ENCODE measurements at places on chromosomes 4 and X. TPM values are rescaled to one million over a fixed set of nuclear protein-coding genes. Genes with fewer than 3 reads are reported as not detected.

DNA sequence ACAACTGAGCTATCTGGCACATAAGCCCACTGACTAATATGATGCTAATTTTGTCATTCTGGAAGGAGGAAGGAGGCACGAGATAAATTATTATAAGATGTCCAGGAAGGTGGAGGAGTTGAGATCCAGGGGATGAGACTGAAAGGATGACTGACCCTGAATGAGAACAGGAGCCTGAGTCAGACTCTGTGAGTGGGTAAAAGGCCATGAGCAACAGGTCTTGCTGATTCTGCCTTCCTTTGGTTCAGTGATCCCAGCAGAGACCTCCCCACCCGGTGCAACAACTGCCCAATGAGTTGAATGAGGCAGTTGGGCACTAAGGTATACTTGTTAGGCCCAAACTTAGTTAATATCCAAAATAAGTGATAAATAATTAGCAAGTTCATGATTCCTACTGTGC, 238.1 kb upstream of the GPC4 start:
- DNase-seq = peak; percentile 55

- peak; percentile 33 for DNase-seq
Observed at GRCh38 chr4:155761916-155762315, 3.1 kb downstream of the GUCY1B1 start.

- no peak for DNase-seq
Observed at GRCh38 chr4:139919521-139919920, 234.5 kb downstream of the MAML3 start.

- peak; percentile 17 for DNase-seq
Observed at GRCh38 chr4:46937493-46937892, 28.4 kb upstream of the COX7B2 start.

DNA sequence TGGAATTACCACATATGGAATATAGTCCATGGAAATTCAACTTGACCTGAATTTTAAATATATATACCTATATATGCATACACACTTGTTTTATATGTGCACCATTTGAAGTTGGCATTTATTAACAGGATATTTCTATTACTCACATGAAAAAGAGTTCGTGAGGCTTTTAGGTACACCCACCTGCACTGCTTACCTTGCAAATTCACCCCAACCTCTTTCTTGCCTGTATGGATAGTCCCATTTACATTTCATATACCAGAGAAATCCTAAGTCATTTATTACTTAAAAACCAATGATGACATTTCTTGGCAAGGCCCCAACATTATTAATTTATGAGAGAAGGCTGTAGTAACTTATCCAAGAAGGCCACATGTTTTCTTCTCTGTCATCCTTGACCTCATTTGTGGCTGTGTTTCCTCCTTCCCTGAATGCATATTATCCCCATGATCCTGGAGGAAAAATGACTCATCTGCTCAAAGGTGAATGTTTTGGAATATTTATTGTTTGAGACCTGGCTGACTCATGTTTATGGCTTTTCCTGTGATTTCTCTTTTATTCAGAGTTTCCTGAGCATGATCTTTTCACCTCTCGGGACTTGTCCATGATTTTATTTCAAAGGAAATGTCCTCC, 62.2 kb upstream of the FAM241A start:
- DNase-seq = peak; percentile 90

GRCh38 chr4:125681240-125681639, 366.5 kb downstream of the FAT4 start:
- DNase-seq = no peak

DNA sequence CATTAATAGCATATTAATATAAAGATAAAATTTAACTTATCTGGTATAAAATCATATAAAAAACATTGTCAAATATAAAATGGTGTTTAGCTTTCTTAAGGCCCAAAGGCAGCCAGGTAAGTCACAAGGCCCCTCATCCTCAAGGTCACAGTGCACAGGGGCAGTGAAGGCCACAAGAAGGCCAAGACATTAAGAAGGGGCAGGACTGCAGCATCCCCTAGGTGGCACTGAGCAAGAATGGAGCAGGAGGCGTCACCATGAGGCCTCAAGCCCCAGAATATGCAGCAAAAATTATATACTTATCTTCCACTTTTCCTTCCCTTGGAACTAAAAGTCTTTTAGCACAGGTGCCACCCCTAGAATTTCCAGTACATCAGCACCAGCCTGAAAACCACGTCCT, 49.5 kb upstream of the MAGEA8 start:
- DNase-seq = no peak

GRCh38 chrX:43975796-43976195, 2.6 kb upstream of the NDP start:
- DNase-seq = no peak

DNA sequence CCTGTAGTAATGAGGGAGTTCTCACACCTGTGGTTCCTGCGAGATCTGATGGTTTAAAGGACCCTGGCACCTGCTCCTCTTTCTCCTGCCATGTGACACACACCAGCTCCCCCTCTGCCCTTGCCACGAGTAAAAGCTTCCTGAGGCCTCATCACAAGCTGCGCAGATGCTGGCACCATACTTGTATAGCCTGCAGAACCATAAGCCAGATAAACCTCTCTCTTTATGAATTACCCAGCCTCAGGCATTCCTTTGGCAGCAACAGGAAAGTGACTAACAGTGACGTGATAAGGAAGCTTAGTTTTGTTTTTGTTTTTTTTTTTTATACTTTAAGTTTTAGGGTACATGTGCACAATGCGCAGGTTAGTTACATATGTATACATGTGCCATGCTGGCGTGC, 130.9 kb downstream of the AFAP1 start:
- no peak for DNase-seq

DNA sequence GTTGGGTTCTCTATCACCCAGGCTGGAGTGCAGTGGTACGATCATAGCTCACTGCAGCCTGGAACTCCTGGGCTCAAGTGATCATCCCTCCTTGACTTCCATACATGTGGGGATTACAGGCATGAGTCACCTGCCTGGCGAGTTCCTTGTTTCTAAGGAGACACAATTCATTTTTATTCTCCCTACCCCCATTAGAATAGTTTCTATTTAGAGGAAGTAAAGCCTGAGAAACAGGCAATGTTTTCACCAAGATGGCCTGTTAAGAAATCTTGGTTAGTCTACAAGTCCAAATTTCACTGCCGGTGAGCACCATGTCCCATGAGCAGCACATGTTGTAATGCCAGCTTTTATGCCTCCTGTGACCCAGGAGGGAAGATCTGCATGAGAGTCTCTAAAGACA, 5.7 kb downstream of the CYBB start:
- no peak for DNase-seq

- DNase-seq = peak; percentile 88
Observed at GRCh38 chr4:88523325-88524129, at the start of gene PYURF. Gene PYURF (minus strand): TSS chr4:88523776. CDS start chr4:88523700, 76 bp downstream.

DNA sequence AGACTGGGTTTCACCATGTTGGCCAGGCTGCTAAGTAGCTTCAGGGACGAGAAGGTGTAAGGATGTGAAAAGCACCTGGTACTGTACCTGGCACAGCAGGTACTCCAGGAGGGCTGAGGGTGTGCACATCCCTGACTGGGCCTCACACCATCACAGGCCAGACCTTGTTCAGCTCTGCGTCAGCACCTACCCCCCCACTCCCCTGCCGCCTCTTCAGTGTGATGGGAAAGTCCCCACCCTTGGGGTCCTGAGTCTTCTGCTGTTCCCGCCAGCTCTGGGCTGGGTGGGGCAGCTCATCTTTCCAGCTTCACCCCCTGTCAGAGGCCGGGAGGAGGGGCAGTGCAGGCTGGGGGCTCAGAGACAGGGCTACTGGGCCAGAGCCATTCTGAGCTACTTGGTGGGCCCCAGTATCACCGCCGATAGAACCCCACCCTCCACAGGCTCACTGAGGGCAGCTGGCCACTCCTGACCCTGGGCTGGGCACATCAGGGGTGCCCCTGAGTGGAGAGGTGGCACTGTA, 6.7 kb upstream of the SH3BP2 start:
- DNase-seq = no peak

GRCh38 chrX:7266288-7266687, 118.3 kb upstream of the PUDP start:
- no peak for DNase-seq

DNA sequence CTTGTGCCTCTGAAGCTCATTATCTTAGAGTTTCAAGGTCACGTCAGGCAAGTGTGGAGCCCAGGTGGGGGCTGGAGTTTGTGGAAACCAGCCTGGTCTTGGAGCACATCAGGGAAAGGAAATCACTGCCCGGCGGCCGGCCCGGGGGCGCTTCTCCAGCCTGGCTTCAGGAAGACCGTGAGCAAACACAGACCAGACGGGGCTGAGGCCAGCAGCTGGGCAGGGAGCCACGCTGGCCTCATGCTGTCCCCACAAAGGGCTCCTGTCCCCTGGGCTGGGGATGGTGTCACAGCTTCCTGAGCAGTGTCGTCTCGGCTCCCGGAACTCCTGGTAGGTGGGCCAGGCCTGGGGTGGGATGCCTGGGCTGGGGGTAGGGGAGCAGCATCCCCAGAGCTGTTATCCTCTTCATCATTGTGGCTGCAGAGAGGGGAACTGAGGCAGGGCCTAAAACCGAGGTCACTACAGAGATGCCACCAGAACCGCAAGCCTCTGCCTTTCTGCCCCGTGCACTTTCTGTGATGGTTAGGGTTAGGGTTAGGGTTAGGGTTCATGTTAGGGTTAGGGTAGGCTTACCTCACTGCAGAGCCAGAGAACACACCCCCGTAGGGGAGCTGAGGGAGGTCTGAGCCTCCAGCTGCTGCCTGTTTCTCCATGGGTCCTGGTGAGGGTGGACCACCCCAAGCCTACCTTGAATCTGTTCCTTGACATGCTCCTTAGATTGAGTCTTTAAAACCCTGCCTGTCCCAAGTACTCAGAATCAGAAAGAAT, 77.5 kb downstream of the HTRA3 start:
- DNase-seq = no peak

- DNase-seq = peak; percentile 72
Observed at GRCh38 chr4:68368691-68369131, 18.8 kb upstream of the YTHDC1 start.

GRCh38 chrX:153598541-153599191, at the start of gene CCNQ:
Gene CCNQ (minus strand): TSS chrX:153599139. CDS start chrX:153599073, 66 bp downstream.
- peak; percentile 44 for DNase-seq

DNA sequence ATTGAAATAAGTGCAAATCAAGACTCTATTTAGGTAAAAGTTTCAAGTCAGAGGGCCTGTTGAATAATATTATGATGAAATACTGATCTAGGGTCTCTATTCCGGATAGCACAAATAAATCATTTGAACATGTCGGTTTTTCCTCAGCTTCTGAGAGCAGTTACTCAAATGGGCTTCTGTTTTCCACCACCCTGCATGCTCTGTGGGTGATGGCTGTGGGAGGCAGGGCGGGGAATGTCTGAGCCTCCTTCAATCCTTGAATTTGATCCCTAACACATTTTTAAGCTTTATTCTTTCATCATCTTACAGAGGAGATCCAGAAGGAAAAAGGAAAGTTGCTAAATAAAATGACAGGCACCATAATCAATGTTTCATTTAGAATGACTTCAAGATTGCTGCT, 8.5 kb downstream of the UNC5C start:
- no peak for DNase-seq

DNA sequence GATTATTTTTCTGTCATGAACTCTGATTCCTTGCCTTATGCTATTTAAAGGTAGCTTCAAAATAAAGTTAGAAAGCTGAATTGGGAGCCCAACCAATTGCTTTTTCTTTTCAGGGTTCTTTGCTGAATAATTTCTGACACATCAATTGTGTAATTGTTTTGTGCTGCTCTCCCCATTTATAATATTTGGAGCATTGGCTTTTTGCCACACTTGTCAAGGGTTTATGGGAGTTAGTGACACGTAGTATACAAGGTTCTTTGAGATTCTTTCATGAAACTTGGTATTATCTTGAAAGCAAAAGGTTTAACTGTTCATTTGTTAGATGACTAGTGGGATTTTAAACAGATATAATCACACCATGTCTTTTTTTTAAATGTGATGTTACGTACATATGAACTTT, 80.9 kb downstream of the POLA1 start:
- no peak for DNase-seq

GRCh38 chr4:139633195-139633594, 32.4 kb upstream of the MGST2 start:
- DNase-seq = no peak

GRCh38 chr4:33959519-33959918, 2284.8 kb downstream of the ARAP2 start:
- peak; percentile 16 for DNase-seq

DNA sequence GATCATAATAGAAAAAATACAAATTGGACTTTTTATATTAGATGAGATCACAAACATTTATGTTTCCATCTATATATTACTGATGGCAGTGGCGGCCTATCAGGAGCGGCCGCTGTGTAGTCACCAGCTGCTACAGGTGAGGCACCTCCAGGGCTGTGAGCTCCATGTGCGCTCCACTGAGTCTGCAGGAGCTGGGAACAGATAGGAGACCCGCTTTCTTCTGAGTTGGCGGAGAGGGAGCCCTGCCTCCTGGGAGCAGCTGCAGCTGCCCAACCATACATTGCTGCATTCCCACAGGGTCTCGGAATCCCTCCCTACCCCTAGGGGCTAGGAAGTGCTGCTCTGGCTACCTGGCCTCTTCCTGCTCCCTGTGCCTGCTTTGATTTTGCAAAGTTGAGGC, 812.9 kb downstream of the PDHA2 start:
- DNase-seq = no peak

DNA sequence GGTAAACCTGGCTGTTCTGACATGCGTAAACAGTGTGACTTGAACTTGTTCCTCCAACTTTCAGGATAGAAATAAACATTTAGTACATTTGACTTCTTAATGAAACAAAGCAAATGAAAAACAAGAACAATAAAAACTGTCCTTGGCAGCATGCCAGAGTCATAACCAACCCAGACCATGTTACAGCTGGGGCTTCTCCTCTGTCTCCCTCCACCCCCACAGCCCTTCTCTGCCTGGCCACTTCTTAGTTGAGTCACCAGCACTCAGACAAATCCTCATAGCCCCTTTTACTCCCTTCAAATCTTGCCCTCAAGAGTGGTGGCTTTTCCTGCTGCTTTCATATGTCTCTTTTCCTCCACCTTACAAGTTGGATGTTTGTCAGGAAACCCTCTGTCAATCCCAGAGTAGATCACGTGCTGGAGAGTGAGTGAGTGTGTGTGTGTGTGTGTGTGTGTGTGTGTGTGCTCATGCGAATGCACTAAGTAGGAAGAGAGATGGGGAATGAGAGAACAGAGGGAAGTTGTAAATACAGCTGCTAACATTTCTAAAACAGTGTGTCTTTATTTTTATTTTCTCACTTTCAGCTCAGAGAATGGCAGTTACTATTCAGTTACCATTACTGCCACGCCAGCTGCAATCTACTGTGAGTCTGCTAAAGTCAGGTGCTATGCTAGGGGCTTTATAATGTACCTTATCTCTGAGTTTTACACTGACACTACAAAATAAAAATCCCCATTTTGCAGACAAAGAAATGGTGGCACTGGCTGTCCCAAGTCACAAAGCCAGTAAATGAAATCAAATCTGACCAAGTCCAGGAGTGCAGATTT, 15.0 kb downstream of the SCARB2 start:
- peak; percentile 56 for DNase-seq

- no peak for DNase-seq
Observed at GRCh38 chr4:148330724-148331123, 111.5 kb downstream of the NR3C2 start.

GRCh38 chrX:45771560-45772340, 571.1 kb upstream of the DIPK2B start:
- DNase-seq = no peak

GRCh38 chrX:131747173-131747572, 203.3 kb downstream of the OR13H1 start:
- DNase-seq = no peak

The SASH3 gene
- total RNA-seq = not detected

The SRPK3 gene
- not detected for total RNA-seq

The COX7B2 gene
- total RNA-seq = not detected

The QDPR gene
- 42.1 TPM for total RNA-seq

The XPNPEP2 gene
- not detected for total RNA-seq

The SPATA18 gene
- total RNA-seq = 4.3 TPM

The EDNRA gene
- not detected for total RNA-seq

The CSN3 gene
- total RNA-seq = not detected

The LRAT gene
- total RNA-seq = 0.17 TPM

The ENAM gene
- total RNA-seq = not detected

Data from Caki2 (cell line).